ENCODE measurements at places on chromosomes 3 and 15.

DNA sequence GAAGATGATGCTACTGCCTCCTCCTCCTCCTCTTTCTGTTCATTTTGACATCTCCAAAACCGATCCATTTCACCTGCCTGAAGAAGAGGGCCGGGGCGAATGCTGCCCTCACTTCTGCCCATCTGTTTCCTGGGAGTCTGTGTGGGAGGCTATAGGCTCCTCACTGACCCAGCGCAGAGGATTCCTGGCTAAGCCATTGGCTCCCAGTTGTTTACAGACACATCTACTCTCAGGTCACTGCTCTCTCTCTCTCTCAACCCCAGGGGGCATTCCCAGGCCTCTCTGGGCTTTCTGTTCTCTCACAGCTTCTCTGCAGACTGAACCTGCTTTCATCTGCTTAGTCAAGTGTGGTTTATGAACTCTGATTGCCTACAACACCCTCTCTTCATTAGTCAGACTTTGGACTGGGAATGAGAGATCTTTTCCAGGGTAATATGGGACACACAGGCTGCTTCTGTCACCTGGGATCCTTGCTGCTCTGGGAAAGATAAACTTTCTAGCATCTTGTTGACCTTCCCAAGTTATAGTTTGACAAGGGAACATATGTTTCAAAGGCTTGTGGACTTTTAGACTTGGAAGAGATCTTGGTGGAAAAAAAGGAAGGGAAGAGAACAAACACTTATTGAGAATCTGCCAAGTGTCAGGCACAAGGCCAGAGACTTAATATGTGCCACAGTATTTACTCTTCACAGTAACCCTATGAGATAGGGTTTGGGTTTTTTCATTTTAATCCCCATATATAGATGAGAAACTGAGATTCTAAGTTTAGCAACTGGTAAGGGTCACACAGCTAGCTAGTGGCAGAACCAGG lies 30.2 kb upstream of the USP3 start:
- DNase-seq: peak; percentile 100

- DNase-seq: no peak
Observed at GRCh38 chr3:152051501-152052404, 178.3 kb downstream of the SUCNR1 start.

DNA sequence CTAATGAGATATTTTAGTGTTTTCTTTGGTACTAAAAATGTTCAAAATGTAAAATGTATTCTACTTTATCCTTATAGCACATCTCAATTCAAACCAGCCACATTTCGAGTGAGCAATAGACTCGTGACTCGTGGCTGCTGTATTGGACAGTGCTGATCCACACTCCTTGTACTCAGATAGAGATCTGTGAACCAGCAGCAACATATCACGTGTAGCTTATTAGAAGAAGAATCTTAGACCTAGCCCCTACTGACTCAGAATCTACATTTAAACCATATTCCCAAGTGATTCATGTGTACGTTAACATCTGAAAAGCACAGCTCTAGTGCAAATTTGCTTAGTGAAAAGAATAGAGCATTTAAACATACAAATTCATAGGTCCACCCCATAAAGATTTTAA lies 130.9 kb downstream of the IL1RAP start:
- no peak for DNase-seq

DNA sequence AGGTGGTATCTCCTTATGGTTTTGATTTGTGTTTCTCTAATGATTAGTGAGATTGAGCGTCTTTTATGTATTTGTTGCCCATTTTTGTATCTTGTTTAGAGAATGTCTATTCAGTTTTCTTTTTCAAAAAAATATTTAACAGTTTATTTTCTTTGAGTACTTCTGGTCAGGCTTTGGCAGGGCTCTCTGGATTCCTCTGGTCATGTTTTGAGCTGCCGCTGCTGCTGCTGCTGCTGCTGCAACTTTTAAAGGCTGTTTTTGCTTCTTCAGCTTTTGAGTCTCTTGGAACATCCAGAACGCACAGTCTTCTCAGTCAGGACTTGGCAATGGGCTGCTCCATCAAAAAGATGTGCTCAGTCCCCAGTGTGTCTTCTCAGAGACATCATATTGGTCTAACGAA lies 40.1 kb downstream of the REC114 start:
- no peak for DNase-seq

DNA sequence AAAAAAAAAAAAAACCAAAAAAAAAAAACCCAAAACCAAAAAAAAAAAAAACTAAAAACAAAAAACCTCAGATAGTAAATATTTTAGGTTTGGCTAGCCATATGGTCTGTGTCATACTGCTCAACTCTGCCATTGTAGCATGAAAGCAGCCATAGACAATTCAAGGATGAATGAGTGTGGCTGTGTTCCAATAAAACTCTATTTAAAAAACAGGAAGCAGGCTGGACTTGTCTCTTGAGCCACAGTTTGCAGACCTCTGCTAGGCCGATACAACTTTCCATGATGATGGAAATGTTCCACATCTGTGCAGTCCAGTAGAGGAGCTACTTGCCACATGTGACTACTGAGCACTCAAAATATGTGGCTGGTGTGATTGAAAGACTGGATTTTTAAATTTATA lies 11.1 kb downstream of the EFCAB12 start:
- DNase-seq: no peak

GRCh38 chr3:124362455-124362854 lies 367.8 kb upstream of the UMPS start:
- no peak for DNase-seq

- DNase-seq: peak; percentile 23
Observed at GRCh38 chr3:7285505-7285904, 424.6 kb downstream of the GRM7 start.

DNA sequence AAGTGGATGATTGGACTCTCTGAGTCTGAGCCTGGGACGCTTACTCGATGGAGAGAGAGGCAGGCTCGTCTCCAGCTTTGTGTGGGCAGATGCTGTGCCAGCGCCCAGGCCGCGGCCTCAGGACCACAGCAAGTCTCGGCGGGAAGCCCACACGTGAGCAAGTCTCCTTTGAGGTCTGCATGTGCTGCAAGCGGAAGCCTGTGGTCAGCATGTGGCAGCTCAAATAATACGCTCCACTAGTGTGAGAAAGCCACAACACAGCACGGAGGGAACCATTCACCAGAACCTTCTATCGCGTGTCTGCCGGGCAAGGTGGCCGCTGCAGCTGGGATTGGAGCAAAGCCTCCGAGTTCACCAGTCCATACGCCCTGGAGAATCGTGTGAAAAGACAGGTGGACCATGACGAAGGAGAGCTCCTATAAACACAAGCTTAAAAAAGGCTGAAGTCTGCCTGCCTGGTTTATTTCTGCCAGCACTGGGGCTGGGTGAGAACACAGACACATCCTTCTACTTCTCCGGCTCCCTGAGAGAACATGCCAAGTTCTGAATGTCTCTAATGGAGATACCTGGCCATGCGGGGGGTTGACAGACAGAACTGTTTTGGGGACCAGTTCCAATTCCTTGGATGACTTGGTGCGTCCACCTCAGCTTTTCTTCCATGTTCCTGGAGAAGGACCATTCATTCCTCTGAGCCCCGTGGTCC lies 82.0 kb upstream of the LRIG1 start:
- DNase-seq: no peak

DNA sequence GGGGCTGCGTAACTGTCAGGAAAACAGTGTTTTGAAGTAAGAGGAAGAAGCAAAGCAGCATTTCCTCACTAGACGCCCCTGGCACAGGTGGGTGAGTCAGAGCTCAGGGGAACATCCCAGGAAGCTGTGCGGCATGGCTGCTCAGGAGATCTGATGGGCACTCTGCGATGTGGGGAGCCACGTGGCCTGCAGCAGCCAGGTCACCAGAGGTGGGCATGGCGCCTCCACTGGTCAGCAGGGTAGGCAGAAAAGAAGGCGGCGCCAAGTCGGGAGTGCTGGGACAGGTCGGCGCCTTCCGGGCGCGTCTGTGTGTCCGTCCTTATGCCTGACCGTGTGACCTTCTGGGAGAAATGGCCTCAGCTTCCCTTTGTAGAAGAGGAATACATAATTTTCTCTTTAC lies 249.9 kb upstream of the ST8SIA2 start:
- no peak for DNase-seq

- no peak for DNase-seq
Observed at GRCh38 chr15:92306663-92307062, 87.0 kb upstream of the ST8SIA2 start.

GRCh38 chr3:144031938-144032337 lies 60.3 kb downstream of the DIPK2A start:
- DNase-seq: peak; percentile 89

DNA sequence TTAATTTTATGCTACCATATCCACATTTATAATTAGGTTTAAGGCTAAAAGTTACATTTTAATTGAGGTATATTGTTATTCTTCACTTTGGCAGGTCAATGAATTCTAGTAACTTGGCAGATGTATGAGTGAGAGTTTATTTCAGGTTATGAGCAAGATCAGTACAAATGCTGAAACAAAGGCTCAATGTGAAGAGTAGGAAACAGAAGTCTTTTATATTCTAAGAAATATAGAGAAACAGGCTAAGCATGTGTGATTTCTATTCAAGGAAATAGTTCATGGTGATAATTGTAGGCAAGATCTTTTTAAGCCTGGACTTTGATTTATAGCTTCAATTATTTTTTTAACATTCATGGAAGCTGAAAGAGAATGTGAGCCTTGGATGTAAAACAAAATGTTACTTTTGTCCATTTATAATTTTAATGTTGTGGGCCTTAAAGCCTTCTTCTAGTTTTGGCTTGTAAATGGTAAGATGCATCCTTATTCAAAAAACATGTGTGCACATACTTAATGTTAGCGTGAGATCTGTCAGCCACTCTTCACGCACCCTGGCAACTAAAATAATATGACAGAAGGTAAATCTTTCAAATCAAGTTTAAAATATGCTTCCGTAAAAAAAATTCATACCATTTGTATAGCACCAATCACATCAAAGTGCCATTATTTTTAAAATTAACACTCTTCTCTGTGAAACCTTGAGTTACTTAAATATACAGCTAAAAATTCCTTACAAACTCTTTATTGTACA lies 22.8 kb upstream of the OSTN start:
- no peak for DNase-seq

Data from LNCaP clone FGC (cell line).